SK-N-MC (cell line): ENCODE measurements at places on chromosomes 1 and 21.
A peak's percentile ranks its signal among the peaks of the same experiment; 100 is the strongest.

GRCh38 chr1:211811126-211811525 lies 19.4 kb downstream of the LPGAT1 start:
- DNase-seq = no peak

DNA sequence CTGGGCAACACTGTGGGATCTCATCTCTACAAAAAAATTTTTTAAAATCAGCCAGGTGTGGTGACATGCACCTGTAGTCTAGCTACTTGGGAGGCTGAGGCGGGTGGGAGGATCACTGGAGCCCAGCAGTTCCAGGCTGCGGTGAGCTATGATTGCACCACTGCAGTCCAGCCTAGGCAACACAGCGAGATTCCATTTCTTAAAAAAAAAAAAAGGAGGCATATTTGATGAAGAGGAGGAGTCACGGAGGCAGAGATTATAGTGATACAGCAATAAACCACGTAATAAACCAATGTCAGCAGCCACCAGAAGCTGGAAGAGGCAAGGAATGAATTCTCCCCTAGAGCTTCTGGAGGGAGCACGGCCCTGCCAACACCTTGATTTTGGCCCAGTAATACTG lies 4.0 kb downstream of the LIX1L start:
- no peak for DNase-seq

DNA sequence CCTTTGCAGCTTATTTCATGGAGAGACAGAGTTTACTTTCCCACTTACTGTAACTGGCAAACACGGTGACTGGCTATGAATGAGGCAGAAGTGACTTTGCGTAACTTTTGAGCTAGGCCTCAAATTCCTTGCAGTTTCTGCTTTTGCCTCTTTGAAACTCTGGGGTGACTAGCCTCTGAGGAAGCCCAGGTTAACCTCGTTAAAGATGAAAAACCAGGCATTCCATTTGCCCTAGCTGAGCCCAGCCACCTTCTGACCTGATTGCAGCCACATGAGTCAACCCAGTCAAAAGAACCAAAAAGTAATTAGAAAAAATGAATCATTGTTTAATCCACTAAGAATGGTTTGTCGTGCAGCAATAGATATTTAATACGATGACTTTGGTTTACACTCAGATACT lies 20.4 kb downstream of the PRMT6 start:
- DNase-seq = no peak

DNA sequence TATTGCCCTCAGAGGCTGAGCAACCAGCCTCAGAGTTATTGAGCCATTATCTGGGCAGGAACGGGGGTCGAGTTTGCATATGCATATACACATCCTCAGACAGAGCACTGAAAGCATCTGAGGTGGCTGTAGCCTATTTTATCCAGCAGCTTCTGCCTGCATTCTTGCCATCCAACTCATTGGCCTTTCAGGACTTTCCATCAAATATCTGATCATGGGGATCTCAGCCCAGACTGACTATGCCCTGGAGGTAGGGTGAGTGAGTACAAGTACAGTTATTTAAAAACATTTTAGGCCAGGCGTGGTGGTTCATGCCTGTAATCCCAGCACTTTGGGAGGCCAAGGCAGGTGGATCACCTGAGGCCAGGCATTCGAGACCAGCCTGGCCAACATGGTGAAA lies 1.8 kb upstream of the MTF1 start:
- no peak for DNase-seq

GRCh38 chr1:94068999-94069918 lies 51.7 kb downstream of the ABCA4 start:
- no peak for DNase-seq

- no peak for DNase-seq
Measured at GRCh38 chr1:103220631-103221041, 112.3 kb upstream of the COL11A1 start.

DNA sequence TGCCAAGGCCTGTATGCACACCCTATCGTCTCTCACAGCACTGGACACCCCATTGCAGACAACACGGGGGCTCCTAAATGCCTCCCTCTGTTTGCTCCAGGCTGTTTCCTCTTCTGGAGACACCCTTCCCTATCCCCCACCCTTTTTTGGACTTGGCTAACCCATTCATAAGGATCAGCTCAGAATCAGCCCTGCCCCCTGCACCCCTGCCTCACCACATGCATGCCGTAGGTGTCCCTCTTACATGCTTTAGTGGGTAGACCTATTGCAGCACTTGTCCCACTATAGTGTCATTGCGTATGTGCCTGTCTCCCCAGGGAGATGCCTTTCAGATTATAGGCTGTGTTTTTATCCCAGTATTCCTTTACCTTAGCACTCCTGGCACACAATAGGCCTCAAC lies 30.9 kb downstream of the OPTC start:
- DNase-seq = no peak

DNA sequence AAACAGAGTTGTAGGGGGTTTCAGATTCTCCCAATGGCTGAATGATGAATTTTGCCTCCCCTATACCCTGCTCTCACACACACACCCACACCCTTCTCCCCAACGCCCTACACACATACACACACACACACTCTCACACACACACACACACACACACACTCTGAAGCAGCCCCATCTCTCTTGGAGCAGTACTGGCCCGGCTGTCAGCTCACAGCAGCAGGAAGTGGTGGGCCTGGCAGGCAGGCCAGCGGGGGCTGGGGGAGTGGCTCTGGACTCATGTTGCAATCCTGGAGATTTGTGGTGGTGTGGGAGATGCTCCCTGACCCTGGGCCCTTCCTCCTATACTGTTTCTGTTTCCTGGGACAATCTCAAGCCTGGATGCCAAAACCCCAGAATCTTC lies 2.2 kb downstream of the IKBKE start:
- no peak for DNase-seq

DNA sequence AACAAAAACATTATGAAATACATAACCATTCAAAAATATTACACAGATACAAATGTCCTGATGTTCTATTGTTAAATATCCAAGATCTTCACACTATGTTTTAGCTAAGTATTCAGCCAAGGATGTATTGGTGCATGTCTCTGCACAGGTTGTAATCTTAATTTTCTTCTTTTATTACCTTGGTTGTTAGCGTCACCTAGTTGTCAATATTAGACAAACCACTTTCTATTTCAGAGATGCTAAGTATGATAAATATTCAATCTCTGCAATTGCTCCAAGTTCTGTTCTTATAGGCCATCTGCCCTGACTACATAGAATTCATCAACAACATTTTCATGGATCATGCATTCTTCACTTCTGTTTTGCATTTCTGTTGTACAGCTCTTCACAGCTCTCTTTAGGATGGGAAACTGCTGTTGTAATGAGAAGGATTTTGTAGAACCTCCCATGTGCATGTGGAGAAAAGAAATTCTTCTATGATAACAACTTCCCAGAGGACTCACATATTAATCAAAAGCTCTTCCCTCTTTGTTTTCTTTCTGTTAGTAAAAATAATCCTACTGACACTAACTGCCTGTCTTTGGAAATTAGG lies 380.1 kb downstream of the NUF2 start:
- no peak for DNase-seq

DNA sequence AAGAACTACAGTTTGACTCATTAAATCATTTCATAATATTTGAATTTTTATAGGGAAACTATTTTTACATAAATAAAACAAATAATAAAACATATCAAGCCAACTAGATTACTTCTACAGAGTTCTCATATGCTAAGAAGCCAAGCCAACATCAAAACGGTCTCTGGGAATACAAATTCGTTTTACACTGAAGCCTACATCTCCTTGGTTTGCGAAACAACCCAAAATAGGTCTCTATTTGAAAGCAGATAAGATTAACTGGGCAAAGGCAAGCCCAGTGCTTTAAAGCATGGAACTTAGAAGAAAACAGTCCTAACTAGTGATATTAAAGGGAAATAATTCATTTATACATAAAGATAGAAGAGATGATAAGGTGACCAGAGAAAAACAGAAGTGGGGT lies 25.3 kb downstream of the MIXL1 start:
- DNase-seq = no peak

DNA sequence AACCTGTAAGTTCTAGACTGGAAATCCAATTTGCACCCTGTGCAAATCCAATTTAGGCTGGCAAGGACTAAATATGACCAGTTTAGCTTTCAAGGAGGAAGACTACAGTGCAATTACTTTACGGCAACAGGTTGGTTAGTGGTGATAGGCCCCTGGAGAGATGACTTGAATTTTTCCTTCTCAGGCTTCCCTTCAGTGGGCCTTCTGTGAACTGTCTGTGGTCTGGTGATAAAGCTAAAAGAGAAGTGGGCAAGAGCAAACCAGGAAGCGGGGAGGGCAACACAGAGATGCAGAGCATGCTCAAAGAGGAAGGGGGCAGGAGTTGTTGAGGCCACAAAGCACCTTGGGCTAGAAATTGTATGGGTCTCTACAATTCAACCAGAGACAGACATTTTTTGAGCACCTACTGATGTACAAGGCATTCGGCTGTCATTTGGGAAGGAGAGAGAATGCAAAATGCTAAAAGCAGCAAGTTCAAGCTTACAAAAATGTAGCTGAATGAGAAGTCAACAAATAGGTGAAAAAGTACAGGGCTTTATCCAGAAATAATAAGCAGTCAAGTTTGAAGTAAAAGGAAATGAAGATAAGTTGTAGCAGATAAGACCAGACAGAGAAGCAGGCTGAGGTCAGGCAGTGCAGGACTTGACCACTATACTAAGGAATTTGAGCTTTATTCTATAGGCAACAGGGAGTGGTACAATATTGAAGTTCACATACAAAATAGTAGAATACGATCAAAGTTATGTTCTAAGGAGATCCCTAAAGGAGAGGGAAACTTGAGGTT lies 23.9 kb downstream of the INPP5B start:
- no peak for DNase-seq

- peak; percentile 35 for DNase-seq
Measured at GRCh38 chr1:235513495-235514366, 9.5 kb upstream of the B3GALNT2 start.

- DNase-seq = no peak
Measured at GRCh38 chr1:99270646-99271045, 6.4 kb downstream of the PLPPR4 start.

- no peak for DNase-seq
Measured at GRCh38 chr1:117671781-117672501, 66.1 kb downstream of the TENT5C start.

GRCh38 chr1:53391982-53392381 lies 64.1 kb upstream of the LRP8 start:
- no peak for DNase-seq

DNA sequence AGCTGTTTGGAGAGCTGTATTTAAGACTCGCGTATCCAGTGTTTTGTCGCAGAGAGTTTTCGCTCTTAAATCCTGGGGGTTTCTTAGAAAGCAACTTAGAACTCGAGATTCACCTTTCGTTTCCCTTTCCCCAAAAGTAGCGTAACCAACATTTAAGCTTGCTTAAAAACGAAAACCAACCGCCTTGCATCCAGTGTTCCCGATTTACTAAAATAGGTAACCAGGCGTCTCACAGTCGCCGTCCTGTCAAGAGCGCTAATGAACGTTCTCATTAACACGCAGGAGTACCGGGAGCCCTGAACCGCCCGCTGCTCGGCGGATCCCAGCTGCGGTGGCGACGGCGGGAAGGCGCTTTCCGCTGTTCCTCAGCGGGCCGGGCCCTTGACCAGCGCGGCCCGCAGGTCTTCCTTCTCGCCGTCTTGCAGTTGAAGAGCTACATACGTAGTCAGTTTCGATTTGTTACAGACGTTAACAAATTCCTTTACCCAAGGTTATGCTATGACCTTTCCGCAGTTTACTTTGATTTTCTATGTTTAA lies 1.9 kb downstream of the OLIG1 start:
- DNase-seq = no peak

GRCh38 chr1:223227031-223227430 lies 84.0 kb upstream of the TLR5 start:
- DNase-seq = no peak

DNA sequence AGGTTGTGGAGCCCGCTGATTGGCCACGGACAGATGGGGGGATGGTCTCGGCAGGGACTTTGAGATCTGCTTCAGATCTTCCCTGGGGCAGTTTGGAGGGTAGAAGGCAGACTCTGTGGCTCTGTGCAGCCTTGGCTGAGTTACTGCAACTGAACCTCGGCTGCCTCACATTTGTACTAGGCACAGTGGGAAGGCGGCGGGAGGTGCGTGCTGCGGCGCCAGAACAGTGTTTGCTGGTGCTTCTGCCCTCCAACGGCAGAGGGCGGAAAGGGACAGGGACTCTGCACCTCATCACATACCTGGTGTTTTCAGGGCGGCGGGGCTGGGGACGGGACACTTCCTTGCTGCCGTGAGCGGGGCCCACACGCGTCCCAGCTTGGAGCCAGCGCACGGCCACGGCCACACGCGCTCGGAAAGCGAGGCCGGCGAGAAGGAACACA lies 26.2 kb downstream of the SLC66A1 start:
- DNase-seq = peak; percentile 83

- no peak for DNase-seq
Measured at GRCh38 chr1:62210960-62211359, 16.3 kb downstream of the L1TD1 start.

DNA sequence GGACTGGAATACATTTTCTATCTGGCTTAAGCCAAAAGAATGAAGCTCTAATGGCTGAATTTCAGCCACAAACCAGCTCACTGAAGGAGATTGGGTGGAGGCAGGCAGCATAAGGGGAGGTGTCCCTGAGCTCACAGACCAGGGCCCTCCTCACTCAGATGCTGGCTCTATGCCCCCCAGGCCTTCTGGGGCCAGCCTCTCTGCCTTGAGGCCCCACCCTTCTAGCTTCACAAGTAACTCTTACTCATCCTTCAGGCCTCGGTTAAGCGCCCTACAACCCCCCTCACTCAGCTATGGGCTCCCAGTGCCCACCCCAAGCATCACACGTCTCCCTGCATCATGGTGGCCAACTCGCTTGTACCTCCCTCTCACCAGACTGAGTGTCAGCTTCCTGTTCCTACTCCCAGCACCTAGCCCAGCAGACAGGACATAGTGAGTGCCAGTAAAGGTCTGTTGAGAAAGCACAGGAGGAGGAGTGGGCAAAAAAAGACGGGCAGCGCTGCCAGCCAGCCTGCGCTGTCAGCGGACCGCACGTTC lies 40.8 kb upstream of the GPR157 start:
- DNase-seq = no peak

DNA sequence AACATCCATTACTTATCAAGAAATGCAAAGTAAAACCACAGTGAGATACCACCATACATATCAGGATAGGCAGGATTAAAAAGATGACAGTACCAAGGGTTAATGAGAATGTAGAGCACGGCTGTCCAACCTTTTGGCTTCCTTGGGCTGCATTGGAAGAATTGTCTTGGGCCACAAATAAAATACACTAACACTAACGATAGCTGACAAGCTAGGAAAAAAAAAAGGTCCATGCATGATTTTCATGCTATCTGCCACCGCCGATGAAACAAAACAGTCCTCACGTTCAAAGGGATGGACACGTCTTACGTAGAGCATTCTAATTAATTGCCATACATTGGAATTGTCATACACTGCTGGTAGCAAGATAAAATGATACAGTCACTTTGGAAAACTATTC lies 14.3 kb downstream of the BACH1 start:
- DNase-seq = no peak

DNA sequence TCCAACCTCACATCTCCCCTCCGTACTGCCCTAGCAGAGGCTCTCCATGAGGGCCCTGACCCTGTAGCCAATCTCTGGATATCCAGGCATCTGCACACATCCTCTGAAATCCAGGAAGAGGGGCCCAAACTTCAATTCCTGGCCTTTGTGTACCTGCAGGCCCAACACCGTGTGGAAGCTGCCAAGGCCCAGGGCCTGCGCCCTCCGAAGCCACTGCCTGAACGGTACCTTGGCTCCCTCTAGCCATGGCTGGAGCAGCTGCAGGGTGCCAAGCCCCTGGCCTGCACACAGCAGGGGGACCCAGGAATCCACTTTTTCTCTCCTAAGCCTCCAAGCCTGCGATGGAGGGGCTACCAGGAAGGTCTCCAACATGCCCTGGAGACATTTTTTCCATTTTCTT lies 84.2 kb downstream of the PTGER3 start:
- no peak for DNase-seq
